ENCODE measurements at places on chromosomes 7 and 10.

- no peak for DNase-seq
These were observed 39.8 kb downstream of the ITPRID1 start for GRCh38 chr7:31553661-31554081.

DNA sequence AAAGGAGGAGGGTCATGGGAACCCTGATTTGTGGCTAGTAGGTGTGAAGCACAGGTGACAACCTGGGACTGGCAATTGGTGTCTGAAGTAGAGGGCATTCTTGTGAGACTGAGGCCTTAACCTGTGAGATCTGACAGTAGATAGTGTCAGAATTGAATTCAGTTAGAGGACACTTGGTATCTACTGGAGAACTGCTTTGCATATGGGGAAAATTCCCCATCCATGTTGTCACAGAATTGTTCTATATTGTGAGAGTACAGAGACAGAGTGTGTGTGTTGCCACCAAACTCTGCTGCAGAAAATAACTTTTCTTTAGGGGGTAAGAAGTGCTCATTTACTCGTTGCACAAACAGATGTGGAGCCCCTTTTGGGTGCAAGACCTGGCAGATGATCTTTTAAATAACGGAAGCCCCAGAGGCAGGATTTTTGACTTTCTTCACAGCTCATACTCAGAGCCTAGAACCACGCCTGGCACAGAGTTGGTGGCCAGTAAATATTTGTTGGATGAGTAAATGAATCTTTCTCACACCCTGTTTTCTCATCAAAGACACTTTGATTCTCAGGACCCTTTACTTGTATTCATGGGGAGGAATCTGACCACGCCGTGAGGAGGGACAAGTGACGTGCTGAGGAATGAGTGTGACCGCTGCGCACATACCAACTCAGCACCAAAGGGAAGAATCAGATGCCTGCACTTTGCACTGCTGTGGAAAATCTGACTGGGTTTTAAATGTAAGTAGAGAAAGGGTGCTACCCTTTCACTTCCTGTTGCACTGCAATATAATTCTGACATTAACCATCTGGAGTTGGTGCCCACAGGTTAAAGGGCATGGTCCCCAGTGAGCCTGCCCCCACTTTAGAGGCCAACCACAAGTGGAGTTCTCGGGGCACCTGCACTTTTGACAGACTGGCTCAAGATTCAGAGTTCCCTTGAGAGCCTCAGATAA is 39.2 kb upstream of the SDHAF3 start:
- DNase-seq: no peak

DNA sequence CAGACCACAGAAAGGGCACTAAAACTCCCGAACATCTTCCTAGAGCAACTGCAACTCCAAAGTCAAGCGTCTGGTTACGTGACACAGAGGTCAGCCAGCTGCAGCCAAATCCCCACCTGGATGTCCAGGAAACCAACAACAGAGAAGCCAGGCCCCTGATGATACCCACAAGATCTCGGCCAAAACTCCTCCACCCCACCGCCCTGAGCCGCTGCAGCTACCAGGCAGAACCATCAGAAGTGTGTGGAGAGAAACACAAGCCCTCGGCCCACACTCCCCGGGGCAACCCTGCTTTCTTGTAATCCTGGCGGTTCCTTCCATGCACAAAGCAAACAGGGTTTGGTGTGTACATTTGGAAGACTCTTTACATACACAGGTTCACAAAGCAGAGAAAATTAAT is 8.7 kb downstream of the CHST15 start:
- DNase-seq: no peak

DNA sequence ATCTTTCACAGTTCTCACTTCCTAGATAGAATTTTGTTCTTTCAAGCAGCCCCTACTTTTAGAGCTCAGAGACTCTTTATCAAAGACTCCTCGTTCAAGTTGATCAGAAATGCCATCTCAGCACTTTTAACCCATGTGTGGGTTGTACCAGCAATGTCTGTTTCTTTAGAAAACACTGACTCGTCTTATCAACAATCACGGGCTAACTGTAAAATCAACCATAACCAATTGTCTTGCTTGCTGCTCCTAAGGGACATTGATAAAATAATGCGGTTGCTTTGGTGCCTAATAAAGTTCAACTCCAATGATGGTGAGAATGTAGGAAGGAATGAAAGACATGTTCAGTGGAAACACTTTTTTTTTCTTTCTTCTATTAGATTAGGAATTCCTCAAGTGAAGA is 12.9 kb upstream of the CDK6 start:
- no peak for DNase-seq

DNA sequence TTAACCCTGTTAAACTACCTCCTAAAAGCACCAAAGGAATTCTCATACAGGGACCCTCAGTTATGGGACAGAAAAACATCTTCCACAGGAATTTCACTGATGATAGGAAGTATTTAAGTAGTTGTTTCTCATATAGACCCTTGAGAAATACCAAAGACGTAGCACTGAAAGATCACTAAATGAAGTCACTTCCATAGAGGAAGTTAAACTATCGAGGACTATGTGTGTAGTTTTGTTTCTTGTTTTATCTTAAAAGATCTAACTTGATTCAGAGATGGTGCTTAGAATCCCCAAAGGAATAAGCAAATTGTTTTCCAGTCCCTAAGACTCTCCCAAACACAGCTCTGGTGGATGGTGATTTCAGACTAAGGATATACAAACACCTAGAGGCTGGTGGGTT is 94.8 kb upstream of the AFAP1L2 start:
- DNase-seq: no peak

- DNase-seq: no peak
These were observed 339.9 kb upstream of the ADARB2 start for GRCh38 chr10:2077231-2077630.

DNA sequence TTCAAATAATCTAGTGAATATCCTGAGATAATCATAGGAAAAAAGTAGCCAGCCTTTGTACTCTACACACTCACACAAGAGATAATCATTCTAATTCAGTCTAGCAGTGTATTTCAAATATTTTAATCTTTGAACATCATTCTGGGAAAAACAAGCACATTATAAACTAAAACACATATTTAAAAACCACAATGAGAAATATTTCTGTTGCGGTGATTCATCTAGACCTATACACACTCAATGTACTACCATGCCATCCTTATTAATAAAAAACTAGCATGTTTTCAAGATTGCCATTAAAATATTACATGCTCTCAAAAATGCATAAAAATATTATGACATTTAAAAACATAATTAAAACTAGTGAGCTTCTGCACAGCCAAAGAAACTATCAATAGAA is 11.8 kb downstream of the COG5 start:
- DNase-seq: no peak
